ENCODE measurements at places on chromosomes 3 and 15.
A peak's percentile ranks its signal among the peaks of the same experiment; 100 is the strongest.

DNA sequence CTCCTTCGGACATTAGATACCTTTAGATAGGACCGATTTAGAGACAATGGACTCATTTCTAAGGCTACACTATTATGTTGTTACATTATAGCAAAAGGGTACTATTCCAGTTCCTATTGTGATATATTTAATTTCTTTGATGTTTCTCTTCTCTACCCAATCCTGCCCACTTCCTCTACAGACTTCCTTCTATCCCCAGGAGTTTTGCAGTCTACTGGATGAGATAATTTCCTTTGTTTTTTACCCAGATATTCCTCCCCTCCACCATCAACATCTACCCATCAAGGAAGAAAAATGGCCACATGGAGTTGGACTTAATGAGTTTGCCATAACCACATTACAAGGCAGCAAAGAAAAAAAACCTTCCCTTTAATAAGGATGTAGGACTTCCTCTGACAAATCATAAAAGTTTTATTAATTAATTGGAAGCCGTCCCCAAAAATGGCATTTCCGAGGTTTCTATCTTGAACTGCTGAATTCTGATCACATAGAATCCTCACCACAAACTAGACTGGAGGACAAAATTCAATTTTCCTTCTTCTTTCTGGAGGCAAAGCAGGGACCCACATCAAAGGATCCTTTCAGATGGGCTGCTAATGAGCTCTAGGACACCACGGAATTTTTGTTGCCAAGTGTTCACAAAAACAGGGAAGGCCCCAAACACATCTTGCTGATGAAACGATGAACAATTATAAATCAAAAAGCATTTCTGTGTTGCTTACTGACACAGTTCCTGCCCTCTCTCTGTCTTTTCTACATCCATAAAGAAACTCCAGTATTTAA is 33.4 kb downstream of the FRMD4B start:
- DNase-seq, result no peak

GRCh38 chr3:97257942-97258697 is 443.7 kb downstream of the EPHA6 start:
- DNase-seq, result no peak

- no peak for DNase-seq
Observed at GRCh38 chr15:41281236-41281635, 50.2 kb downstream of the CHP1 start.

GRCh38 chr15:40274350-40275274 is 8.3 kb downstream of the ANKRD63 start:
- DNase-seq, result peak; percentile 18

DNA sequence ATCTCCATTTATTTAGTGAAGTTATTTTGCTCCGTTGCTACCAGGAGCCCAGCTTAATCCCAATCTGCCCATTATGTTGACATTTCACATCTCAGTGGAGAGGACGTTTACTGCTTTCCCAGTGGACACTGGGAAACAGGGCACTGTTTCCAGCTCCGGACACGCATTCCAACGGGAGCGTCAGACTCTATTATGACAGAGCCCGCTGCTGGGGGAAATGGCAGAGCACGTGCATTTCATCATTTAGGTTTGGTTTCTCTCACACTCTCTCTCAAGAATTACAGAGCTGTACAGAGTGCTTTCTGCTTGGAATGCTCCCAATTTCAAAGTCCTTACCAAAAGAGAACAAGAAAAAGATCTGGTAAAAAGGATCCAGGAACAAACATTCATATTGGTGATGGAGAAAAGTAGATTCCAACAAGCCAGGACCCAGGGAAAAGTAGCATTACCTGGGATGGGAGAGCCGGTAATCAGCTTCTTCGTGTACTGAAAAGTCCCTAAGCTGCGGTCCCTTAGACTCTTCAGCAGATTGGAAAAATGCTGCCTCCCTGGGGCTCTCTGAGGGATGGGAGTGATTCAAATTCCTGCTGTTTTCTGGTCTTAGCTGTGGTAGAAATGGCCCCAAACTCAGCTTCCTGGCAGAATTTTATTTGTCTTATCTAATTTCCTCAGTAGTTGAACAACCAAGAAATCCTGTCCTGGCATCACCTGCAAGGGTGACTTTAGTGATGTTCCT is 136.0 kb upstream of the THBS1 start:
- no peak for DNase-seq

DNA sequence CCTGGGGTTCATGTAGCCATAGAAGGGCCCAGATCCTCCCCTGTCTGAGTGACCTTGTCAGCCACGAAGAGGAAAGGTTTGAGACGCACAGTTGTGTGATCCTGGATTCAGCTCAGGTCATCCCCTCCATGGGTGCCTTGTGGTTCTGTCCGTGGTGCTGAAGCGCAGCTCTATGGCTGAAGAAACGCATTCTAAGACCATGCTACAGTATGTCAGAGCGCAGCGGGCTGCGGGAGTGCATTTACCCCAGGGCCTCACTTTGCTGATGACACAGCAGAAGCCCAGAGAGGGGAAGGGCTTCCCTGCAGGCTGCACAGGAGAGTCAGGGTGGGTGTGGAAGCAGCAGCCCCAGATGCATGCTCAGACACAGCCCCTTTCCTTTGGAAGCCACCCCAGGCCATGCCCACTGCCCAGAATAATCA is 68.8 kb upstream of the IQSEC1 start:
- no peak for DNase-seq

GRCh38 chr3:110307065-110307809 is 764.4 kb upstream of the NECTIN3 start:
- DNase-seq, result no peak

DNA sequence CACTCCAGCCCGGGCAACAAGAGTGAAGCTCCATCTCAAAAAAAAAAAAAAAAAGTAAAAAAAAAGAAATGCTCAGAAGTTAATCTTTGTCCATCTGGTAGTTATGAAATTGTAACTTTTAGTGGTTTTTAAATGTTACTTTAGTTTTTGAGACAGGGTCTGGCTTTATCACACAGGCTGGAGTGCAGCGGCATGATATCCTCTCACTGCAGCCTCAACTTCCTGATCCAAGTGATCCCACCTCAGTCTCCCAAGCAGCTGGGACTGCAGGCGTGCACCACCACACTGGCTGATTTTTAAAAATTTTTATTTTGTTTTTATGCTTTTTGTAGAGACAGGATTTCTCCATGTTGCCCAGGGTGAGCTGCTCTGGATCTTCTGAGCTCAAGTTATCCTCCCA is 1.3 kb downstream of the RNU5B-1 start:
- DNase-seq, result no peak

GRCh38 chr3:72176537-72177041 is 391.6 kb upstream of the PROK2 start:
- DNase-seq, result no peak

- DNase-seq, result no peak
Observed at GRCh38 chr3:31462050-31462569, 70.6 kb upstream of the STT3B start.

- no peak for DNase-seq
Observed at GRCh38 chr3:10149226-10149625, 7.6 kb downstream of the VHL start.

DNA sequence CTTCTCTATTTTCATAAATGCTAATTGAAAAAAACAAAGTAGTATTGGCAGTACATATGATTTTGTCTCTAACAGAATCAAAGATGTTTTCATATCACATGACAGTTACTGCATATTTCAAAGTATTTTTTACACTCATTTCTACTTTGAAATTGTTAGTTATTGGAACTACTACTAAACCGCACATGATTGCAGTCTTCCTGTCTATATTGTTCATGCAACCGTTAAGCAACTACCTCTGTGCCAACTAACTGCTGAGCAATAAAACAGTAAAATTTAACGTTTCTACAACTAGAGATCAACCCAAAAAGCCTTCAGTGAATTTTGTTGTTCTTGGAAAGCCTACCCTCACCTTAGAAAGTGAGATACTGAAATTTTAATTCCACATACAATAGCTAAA is 64.2 kb downstream of the DMXL2 start:
- DNase-seq, result no peak

DNA sequence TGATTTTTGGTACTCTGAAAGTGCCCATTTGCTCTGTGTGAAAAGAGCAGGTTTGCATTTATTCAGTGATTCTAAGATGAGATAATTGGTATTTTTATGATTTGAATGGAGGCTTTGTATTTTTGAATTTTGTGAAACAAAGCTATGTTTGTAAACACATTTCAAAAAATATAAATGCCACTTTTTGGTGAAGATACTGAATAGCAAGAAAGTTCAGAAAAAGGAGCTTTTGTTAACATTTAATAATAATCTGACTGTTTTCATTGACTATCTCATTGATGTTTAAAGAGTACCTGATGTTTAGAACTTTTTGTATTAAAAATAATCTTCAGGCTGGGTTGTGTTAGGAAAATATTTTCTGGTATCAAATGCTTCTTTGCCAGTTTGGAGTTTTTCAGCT is 23.7 kb downstream of the TCF12 start:
- DNase-seq, result no peak

DNA sequence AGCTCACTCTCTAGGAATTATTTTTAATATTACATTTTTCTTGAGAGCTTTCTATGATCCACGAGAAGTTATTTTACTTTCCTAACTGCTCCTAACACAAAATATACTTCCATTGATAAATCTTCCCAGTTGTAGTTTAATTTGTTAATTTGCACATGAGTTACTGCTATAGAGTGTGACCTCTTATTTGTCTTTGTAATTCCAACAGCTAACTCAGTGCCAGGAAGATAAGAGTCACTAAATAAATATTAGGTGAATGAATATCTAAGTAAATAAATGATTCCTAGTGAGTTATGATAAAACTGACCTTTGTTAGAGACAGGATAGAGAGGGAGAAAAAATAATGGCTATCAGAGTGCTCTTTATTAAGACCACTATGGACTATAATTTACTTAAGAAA is 319.9 kb downstream of the NAALADL2 start:
- no peak for DNase-seq

DNA sequence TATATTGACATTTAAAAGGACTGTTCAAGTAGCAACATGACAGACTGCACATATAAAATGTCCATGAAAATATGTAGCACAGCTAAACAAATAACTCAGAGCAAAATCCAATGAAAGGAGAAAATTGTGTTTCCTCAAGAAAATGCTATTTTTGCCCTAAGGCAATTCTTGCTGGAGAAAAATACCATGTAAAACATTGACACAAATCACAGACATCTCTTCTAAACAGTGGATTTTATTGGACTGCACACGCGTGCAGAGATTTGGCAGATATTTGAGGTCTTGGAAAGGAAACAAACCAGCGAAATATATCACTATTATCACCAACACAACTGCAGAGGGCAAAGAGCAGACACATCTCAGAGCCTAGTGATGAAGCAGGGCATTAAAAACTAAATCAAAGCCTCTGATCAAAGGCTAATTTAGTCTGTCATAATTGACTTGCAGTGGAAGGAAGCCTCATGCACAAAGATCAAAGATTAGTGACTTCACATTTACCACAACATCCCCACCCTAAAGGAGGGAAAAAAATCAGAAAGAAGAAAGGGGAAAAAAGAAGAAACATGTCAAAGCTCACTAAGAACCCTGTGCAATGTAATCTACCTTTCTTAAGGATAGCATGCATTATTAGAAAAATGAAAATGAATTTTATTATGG is 52.4 kb downstream of the CHL1 start:
- DNase-seq, result no peak

- no peak for DNase-seq
Observed at GRCh38 chr15:96325541-96326327, 4.8 kb upstream of the NR2F2 start.

DNA sequence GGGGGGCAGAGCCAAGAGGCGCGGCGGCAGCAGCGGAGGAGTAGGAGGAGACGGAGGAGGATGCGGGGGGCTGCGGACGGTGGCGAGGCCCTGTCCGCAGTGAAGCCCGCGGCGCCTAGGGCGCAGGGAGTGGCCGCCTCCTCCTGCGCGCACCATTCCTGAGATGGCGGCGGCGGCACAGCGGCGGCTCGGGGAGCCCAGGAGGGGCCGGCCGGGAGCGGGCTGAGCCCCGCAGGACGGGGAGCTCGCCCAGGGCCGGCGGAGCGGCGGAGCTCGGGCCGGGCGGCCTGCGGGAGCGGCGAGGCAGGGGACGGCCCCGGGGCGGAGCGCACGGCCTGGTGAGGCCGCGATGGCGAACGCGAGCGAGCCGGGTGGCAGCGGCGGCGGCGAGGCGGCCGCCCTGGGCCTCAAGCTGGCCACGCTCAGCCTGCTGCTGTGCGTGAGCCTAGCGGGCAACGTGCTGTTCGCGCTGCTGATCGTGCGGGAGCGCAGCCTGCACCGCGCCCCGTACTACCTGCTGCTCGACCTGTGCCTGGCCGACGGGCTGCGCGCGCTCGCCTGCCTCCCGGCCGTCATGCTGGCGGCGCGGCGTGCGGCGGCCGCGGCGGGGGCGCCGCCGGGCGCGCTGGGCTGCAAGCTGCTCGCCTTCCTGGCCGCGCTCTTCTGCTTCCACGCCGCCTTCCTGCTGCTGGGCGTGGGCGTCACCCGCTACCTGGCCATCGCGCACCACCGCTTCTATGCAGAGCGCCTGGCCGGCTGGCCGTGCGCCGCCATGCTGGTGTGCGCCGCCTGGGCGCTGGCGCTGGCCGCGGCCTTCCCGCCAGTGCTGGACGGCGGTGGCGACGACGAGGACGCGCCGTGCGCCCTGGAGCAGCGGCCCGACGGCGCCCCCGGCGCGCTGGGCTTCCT is at the start of gene GPR27:
Gene GPR27 (plus strand): TSS at position 155 of the 909 bp plus-strand sequence. CDS start 195 bp downstream, at position 350.
- DNase-seq, result no peak

DNA sequence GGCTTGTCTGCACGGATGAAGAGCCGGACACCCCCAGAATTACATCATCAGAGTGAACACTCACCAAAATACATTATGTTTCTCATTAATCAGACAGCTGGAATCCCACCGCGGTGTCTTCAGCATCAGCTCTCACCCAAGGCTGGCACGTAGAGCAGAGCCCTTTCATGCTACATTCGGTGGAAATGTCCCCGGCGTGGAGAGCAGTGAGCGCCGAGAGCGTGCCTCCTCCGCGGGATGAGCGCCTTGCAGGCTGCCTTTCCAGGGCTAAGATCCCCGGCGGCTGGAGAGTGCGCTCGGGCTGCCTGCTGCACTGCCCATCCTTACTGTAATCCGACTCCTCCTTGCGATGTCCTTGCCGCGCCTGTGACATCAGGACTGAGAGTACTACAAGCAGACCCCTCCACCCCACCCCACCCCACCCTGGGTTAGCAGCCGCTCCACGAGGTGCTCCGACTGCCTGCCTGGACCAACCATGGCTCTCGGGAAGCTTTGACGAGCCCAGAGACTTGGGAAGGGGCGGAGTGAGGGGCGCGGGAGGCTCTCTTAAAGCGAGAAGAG is at the start of gene ZNF385D:
Gene ZNF385D (minus strand): TSS at position 380 of the 561 bp plus-strand sequence. CDS start 294 bp downstream, at position 86.
- no peak for DNase-seq

GRCh38 chr3:183434992-183435391 is 6.6 kb upstream of the MCF2L2 start:
- no peak for DNase-seq

DNA sequence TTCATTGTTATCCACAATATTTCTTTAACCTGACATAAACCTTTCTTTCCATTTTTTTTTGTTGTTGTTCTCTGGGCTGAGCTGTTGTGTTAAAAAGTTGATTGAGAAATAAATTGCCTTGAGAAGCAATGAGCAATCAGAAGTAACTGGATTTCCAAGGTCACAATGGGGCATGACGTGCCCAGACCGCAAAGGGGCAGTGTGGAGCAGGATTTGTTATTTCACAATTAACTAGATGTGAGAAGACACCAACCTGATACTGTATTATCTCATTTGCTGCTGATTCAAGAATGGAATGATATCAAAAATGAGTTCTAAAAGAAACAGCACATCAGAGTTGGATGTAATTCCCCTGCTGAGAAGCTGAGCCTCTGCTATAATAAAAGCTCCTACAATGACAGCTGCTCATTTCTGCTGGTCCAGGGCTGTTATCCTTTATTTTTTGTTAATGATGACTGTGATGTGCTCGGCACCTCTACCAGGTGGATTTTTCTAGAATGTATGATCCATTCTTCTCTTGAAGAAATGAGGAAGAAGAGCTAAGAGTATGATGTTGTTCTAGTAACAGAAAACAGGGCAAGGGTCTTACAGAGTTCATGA is 28.1 kb downstream of the CPNE4 start:
- peak; percentile 6 for DNase-seq

GRCh38 chr15:44435893-44436667 is 8.7 kb downstream of the CTDSPL2 start:
- no peak for DNase-seq

Data from NCI-H187 (cell line).